ENCODE measurements at places on chromosomes 5 and 9. TPM values are rescaled to one million over a fixed set of nuclear protein-coding genes. Genes with fewer than 3 reads are reported as not detected.

DNA sequence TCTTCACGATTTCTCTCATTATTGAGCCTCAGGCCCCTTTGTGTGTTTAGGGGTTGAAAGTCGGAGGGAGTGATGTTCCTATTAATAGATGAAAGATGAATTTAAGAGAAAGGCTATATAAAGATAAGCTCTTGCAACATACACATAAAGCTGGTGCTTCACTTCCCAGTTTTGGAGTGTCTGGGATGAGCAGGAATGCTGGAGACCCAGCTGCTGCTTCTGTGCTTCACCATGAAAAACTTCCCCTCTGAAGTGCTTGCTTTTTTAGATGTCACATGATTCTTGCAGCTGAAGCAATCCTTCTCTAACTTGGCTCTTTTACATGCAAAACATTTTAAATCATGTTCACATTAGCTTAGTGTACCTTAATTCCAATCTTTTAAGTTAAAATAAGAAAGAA is 19.7 kb upstream of the SNCAIP start:
- DNase-seq = no peak

GRCh38 chr5:74155501-74155900 is 485.0 kb downstream of the ENC1 start:
- DNase-seq = no peak

DNA sequence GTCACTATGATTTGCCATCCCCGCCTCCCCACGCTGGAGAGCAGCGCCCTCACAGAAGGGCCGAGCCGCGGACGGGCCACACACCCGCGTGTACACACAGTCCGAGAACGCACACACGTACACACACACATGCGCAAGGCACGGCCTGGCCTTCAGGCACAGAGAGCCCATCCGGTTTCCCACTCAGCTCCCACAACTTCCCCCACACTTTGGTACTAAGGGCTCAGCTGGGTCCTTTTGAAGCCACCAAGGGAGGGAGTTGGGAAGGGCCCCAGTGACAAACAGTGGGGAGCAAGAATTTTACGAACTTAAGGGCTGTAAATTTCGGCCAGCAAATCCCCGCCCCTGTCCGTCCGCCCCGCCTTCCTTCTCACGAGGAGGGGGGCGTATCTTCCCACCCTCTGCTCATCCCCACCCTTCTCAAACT is 133.3 kb upstream of the HAND1 start:
- peak; percentile 7 for DNase-seq

Gene ZFP2
- total RNA-seq = 0.93 TPM

GRCh38 chr5:39716532-39717028 is 291.8 kb upstream of the DAB2 start:
- DNase-seq = peak; percentile 78

- no peak for DNase-seq
Observed at GRCh38 chr9:108842610-108843295, 13.0 kb downstream of the ACTL7B start.

- no peak for DNase-seq
Observed at GRCh38 chr9:127931092-127931881, 710 bp upstream of the PIP5KL1 start.

- DNase-seq = no peak
Observed at GRCh38 chr5:163384669-163385068, 52.7 kb upstream of the CCNG1 start.

Gene RAD1
- 12.0 TPM for total RNA-seq

- no peak for DNase-seq
Observed at GRCh38 chr9:96089452-96090085, 212.4 kb downstream of the HSD17B3 start.

Gene SLC34A3
- not detected for total RNA-seq
